ENCODE measurements at places on chromosomes 1 and 21.

- no peak for DNase-seq
These were observed 331.6 kb downstream of the SRGAP2C start for GRCh38 chr1:121516234-121516967.

GRCh38 chr1:111274653-111275052 is 16.0 kb upstream of the CHIA start:
- no peak for DNase-seq

DNA sequence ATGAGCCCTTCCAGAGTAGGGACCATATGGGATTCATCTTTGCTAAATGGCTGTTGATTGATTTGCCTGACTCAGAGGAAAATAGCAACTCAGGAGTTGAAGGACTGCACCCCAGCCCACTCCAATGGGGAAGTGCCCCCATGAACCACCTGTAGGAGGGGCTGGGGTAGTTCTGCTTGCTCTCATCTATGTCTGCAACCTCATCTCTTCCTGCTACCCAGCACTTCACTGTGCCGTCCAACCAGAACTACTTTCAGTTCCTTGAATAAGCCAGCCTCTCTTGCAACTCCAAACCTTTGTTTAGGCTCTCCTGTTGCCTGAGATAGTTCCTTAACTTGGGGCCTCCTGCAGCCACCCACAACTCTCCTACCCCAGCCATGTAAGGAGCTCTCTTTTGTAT is 26.6 kb downstream of the BEND5 start:
- no peak for DNase-seq

GRCh38 chr1:159943908-159944622 is 1.3 kb downstream of the IGSF9 start:
- DNase-seq = no peak

GRCh38 chr1:153733970-153734369 is 6.1 kb downstream of the INTS3 start:
- no peak for DNase-seq

DNA sequence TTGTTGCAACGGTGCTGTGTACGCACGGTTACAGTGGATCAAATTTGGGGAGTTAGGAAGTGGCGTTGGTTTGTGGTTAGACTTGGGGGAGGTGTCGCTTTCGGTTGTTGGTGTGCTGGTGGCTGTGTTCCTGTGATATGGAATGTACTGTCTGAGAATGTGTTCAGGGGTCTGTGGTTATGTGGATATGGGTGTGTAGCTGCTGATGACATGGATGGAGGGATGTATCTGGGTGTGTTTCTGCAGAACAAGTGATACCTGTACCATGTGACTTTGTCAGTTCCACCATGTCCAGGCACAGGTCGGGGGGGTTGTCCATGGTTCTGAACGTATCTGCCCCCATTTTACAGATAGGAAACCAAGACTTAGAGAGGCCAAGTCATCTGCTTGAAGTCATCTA is 22.7 kb downstream of the PAX7 start:
- no peak for DNase-seq

- no peak for DNase-seq
These were observed 244.2 kb upstream of the HOOK1 start for GRCh38 chr1:59570524-59570923.

DNA sequence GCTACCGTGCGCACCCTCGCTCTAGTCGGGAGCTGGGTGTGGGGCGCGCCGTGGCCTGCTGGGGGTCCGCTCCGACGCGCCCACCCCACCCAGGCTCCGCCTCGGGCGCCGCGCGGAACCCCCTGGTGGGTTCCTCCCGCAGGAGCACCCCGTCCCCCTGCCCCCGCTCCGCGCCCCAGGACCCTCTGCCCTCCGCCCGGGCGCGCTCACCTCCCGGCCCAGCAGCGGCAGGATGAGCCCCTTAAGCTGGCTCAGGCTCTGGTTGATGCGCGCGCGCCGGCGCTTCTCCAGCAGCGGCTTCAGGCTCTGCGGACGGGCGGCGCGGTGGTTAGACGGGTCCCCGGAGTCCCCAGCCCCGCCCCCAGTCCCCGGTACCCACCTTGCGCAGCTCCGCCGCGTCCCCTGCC is 319 bp downstream of the HES2 start:
- DNase-seq = no peak

GRCh38 chr1:79741720-79742421 is 735.3 kb upstream of the ADGRL4 start:
- no peak for DNase-seq

DNA sequence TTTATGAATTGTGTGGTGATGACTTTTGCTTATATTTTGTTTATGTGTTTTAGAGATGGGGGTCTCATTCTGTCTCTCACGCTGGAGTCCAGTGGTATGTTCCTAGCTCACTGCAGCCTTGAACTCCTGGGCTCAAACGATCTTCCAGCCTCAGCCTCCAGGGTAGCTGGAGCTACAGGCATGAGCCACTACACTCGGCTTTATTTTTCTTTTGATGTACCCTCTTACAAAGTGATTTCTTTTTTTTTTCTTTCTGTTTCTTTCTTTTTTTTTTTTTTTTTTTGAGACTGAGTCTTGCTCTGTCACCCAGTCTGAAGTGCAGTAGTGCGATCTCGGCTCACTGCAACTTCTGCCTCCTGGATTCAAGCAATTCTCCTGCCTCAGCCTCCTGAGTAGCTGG is 46.8 kb downstream of the CD247 start:
- DNase-seq = no peak

DNA sequence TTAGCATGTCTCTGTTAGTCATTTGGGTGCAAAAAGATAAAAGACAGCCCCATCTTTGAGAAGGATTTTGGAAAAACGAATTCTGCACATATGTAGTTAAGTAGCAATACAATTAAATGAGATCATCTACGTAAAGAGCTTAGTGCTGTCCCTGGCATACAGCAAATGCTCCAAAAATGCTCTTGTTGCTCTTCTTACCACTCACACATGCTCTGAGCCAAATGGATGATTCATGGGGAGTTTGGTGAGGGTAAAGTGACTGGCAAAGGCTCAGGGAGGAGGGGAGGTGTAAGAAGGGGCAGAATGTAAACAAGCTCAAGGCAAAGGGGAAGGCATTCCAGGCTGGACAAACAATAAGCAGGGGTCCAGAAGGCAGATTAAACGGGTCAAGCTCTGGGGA is 191.9 kb downstream of the AK5 start:
- no peak for DNase-seq

DNA sequence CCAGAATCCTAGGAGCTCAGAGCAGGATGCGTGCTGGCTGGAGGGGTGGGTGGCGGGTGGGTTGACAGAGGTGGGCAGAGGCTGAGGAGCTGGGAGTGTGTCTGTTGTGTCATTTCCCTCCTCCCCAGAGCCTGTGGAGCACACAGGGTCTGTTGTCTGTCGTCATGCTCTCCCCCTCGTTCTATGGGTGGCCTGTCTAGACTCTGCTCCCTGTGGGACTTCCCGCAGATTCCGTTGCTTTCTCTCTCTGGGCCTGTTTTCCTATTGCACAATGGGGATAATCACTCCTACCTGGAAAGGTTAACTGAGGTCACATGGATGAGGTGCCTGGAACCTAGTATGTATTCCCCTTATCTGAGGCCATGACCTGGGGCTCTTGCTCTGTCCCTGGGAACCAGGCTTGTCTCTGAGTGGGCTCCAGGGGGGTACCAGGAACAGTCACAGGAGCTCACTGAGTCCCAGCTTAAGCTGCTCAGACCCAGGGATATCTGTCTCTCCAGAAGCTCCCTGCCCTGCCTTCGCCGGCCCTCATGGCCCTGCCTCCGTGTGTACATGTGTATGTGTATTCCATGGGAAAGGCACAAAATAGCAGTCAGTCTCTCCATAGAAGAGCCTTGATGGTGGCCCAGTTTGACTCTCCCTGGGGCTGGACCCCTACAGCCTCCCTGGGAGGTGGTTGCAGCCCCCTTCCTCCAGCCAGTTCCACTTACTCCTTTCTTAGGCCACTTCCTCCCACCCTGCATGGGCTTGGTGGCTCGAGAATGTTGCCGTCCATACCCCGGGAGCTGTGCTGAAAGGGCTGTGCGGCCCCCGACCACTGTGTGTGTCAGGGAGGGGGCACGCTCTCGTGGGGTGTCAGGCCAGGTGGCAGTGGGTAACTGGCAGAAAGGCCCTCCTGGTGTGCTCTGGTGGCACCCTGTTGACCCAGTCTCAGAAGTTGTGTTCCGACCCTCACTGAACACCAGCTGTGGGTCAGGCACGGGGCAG is 17.9 kb downstream of the PTPRF start:
- DNase-seq = no peak

GRCh38 chr1:17837233-17838030 is 82.3 kb downstream of the ACTL8 start:
- DNase-seq = no peak

DNA sequence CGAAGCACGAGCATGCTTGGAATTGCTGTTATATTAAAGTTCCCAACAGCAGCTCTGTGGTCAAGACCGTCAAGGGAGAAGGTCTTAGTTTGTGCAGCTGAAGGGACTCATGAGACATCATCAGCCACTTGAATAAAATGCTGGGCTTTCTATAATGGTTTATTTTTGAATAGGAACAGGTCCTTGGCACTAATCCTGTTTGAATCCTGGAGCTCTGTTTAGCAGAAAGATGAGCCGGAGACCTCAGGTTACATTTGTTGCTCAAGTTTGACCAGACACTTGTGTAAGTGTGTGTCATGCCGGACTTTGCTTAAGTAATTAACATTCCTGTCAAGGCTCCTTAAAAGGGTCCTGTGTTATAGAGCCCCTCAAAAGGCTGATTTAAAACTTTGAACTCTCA is 186.5 kb downstream of the ROR1 start:
- no peak for DNase-seq

GRCh38 chr1:159184201-159184600 is 12.8 kb downstream of the CADM3 start:
- no peak for DNase-seq

- DNase-seq = no peak
These were observed 27.2 kb upstream of the KLF18 start for GRCh38 chr1:44168520-44169098.

DNA sequence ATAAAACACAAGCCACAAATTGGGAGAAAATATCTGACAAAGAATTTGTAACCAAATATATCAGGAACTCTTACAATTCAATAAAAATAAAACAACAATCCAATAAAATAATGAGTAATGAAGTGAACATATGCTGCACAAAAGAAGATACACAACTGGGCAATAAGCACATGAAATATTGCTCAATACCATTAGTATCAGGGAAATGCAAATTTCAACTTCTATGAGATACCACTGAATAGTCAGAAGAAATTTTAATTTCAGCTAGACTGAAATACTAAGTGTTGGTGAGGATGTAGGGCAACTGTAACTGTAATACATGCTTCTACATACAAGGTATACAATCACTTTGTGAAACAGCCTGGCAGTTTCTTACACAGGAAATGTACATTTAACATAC is 7.4 kb upstream of the ARHGAP29 start:
- no peak for DNase-seq

DNA sequence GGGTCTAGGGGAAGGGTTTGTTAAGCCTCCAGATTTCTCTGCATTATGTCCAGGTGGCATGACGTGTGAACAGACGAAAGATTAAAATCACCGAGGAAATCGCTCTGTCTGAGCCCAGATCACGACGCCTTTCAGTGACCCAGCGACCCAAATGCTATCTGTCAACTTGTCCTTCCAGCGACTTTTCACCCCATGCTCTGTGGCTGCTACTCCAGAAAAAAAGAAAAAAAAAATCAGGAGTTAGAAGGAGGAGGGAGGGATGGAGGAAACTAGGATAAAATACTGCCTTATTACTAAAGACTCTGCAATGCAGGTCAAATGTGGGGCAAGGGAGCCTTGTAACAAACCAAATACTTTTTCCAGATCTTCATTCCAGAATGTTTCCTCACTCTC is 352.0 kb downstream of the NUF2 start:
- no peak for DNase-seq

DNA sequence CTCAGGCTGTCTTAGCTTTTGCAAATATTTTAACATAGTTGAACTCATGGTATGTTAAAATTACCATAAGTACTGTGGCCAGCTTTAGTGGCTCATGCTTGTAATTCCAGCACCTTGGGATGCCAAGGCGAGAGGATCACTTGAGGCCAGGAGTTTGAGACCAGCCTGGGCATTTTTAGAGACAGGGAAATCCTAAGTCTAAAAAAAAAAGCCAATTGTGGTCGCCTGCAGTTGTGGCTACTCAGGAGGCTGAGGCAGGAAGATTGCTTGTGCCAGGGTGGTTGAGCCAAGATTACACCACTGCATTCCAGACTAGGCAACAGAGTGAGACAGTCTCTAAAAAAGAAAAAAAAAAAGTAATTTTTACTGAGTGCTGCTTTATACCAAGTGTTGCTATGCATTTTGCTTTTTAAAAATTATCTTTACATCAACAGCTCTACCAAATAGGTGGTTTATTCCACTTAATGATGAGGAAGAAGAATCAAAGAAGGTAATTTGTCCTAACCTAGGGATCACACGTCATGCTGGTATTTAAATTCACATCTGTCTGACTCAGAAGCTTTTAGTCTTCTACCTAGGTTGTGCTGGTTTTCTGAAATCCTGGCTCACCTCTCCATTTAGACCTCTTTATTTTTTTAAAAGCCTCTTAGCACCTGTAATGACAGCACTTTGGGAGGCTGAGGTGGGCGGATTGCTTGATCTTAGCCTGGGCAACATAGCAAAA is 16.8 kb downstream of the PPP1R12B start:
- no peak for DNase-seq

- DNase-seq = no peak
These were observed 216.6 kb downstream of the GREM2 start for GRCh38 chr1:240395336-240395735.

DNA sequence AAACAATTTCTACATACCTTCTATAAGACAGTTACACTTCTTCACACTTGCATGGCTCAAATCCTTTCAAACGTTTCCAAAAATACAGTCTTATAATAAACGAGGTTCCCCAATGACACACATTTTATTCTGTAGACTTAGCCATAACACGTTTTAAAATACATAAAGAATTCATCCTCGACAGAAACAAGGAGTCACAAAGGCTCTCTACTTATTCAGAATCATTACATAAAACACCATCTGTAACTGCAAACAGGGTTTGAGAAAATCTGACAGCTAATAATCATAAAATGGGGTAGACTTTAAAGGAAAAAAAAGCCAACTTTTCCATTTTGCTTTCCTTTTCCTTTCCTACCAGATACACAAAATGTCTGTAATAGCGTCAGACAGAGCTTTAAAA is 1.8 kb downstream of the PIK3R3 start:
- DNase-seq = peak; percentile 48

GRCh38 chr1:90607736-90608135 is 109.4 kb downstream of the BARHL2 start:
- DNase-seq = no peak

- DNase-seq = no peak
These were observed 33.9 kb downstream of the LHX9 start for GRCh38 chr1:197951089-197951488.

All from cerebellar nuclear complex (tissue), 1 donor.